ENCODE measurements at places on chromosomes 11 and 22.
A peak's percentile ranks its signal among the peaks of the same experiment; 100 is the strongest.

DNA sequence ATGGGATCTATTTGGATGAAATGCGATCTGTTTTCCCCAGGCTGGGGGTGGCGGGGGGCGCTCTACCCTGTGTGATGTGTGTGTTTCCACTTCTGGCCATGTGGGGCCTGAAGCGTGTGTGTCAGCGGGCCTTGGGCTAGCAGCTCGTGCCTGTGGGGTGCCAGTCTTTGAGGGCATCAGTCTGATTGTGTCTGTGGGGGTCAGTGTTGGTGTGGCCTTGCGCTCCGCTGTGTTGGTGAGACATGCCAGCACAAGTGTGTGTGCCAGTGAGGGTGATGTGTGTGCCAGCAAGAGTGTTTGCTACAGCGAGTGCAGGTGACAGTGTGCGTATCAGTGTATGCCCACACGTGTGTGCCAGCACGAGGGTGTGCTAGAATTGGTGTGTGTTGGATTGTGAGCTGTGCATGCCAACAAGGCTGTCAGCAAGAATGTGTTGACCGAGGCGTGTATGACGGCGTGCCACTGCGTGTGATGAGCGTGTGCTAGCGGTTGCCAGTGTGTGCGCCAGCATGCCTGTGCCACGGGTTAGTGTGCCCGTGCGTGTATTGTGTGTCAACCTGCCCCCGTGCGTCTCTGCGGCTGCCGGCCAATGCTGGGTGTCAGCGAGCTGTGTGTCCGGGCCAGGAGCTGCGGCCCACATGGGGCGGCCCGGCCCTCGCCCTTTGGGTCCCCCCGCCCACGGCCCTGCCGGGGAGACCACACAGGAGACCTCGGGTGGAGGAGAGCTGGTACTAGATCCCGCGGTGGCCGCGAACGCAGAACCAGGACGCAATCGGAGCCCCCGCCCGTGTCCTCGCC is 519 bp downstream of the ARRB1 start:
- peak; percentile 87 for DNase-seq

DNA sequence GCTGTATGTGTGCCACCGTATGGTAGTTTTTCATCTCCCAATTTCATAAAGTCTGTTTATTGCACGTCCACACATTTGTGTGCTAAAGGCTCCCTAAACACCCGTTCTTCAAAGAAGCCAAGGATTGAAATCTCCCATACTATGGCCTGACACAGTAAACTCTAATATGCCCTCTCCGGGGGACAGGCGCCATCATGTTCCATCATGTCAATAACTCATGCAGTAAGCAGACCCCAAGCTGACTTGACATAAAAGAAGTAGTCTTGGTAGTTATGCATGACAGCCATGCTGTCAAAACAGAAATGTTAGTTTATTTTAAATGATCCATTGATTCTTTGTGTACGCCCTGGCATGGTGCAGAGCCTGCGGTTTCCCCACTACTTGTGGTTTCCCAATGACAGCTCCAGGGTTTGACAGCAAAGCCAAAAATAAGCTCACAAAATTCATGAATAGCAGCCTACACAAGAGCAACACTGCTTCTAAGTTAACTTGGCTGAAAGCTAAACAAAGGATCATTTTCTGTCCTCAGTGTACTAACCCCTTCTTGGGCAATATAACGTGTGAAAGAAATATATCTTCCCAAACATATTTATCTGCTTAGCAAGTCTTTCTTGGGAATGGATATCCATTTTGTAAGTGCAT is 56.5 kb upstream of the CABP7 start:
- DNase-seq = no peak

DNA sequence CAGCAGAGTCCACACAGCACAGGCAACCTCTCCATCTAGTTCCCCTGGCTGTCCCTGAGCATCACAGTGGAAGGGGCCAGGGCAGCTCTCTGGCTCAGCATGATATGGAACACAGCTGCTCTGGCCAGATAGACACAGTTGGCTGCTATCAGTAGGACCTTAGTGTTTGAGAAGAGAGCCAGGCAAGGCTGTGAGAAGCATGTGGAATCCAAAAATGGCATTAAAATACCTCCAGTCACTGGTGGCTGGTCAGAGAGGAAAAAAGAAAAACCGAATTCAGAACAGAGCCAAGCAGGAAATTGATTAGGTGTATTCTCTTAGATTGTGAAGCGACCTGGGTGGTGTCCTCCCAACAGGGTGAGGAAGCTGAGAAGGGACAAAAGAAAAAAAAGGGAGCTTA is 27.9 kb downstream of the SERPINH1 start:
- DNase-seq = no peak

- no peak for DNase-seq
Observed at GRCh38 chr22:49394116-49394785, 433.4 kb downstream of the BRD1 start.

DNA sequence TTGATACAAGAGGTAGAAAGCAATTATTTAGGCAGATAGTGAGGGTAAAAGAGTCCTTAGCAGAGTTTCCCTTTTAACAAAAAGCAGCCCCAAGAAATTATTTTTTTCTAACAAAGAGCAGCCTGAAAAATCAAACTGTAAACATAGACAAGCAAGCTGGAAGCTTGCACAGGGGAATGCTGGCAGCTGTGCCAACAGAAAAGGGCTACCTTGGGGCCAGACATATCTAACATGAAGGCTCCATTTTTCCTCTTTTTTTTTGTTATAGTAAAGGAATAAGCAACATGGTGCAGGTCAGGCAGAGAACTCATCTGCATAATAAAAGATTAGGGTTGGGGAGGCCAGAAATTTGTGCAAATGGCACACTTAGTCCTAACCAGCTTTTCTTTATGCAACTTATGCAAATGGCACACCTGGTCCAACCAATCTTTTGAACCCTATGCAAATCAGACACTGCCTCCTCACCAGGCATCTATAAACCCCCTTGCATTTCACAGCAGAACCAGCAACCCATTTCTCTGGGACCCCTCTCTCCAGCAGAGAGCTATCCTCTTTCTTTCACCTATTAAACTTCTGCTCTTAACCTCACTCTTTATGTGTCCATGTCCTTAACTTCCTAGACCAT is 41.8 kb downstream of the PDGFD start:
- no peak for DNase-seq

- no peak for DNase-seq
Observed at GRCh38 chr11:121927097-121927785, 188.8 kb downstream of the BLID start.

DNA sequence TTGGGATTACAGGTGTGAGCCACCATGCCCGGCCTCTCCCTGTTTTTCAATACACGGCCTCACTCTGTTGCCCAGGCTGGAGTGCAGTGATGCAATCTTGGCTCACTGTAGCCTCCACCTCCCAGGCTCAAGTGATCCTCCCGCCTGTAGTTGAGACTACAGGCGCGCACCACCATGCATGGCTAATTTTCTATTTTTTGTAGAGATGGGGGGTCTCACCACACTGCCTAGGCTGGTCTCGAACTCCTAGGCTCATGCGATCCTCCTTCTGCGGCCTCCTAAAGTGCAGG is 11.5 kb downstream of the GATD1 start:
- DNase-seq = no peak
